ENCODE measurements at places on chromosomes 1 and 21.

DNA sequence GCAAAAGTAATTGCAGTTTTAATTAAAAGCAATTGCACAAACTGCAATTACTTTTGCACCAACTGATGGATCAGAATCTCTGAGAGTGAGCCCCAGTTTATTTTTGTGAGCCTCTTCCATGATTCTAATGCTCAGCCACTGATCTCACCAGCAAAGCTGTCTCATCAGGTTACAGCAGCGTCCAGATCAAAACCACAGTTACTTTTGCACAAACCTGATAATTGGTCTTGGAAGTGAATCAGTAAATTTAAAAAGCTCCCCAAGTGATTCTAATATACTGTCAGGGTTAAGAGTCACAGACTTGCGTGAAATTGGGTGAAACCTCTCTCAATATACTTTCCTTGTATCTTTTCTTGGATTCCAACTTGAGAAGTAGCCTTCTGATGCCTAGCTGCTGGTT, 13.5 kb upstream of the CR2 start:
- no peak for DNase-seq

- DNase-seq: no peak
These were observed 44.6 kb downstream of the TBCE start for GRCh38 chr1:235411489-235412486.

- no peak for DNase-seq
These were observed 7.2 kb downstream of the LGALS8 start for GRCh38 chr1:236530959-236531358.

GRCh38 chr21:15291621-15292266, 226.9 kb upstream of the NRIP1 start:
- no peak for DNase-seq

DNA sequence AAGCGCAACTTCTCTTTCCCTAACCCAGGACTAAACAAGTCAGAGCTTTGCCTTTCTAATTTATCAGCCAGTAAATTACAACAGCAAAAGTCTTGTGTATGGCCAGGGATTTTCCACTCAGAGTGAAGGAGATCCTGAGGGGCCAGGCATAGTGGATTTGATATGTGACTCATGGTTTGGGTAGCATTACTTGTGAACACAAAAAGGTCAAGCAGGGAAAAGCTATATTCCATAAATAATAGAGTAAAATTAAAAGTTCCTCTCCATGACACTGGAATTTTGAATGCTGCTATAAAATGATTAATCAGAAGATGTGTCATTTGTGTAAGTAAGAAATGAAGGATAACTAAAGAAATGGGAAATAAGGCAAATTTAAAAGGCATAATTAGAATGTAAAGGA, 284.8 kb downstream of the HLX start:
- no peak for DNase-seq

DNA sequence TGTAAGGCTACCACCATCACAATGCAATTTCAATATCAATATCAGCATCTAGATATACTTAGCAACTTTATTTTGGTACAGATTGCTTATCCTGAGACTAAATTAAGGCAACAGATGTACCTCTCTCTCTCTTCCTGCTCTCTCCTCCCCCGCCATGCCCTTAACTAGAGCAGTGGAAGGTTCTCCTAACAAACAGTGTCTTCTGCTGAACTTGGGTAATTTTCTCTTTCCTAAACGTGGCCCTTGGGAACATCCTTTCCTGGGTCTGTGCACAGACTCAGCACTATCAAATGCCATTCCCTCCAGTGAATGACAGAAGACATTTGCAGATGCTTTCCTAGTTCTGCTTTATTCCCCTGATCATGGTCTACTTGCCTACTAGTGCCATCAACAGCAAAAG, 85.6 kb upstream of the TTC39A start:
- no peak for DNase-seq

DNA sequence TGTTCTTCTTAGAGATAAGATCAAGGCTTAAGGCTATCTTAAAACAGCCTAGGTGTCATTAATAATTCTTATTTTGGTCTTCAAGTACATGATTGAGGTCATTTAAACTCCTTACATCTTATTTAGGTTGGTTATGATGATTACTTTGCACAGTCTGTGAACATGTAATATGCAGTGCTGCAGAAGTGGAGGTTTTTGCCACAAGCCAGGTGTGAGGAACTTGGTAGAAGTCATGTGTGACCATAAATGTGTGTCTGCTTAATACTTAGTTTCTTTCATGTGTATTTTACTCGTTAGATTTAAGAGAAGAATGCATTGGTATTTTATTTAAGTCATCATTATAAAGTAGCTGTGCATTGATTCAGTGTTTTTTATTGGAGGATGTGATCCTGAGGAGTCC, 10.1 kb downstream of the ATG4C start:
- no peak for DNase-seq

GRCh38 chr1:56255516-56256152, 323.7 kb downstream of the PLPP3 start:
- DNase-seq: peak; percentile 82

DNA sequence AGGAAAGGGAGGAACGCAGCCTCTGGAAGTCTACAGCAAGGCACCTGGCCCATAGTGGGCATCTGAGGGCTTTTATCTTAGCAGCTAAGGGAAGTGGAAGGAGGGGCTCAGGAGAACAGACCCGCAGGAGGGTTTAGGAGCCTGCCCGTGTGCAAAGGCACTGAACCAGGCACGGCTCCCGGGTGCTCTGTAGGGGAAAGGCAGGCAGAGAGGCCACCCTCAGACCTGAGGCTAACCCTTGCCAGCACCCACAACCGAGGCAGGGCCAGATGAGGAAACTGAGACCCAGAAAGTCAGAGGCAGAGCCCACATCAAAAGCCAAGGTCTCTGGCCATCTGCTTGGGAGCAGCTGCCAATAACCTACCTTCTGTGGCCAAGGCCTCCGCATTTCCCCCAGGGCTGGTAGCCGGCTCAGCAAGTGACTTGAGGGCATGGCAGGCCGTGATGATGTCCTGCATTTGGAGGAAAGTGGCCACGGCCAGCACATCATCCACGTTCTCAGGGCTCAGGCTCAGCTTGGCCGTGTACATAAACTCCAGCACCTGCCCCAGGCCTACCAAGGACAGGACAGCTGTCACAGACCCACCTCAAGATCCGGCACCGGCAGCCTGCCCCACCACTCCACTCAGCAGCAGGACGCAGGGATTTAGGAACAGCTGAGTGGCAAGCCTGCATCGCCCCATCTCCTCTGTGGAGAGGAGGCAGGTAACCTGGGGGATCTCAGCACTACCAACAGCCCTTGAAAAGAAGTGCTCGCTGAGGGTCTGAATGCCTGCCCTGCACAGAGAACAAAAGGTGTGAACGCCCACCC, 29.1 kb downstream of the ZBTB17 start:
- no peak for DNase-seq

DNA sequence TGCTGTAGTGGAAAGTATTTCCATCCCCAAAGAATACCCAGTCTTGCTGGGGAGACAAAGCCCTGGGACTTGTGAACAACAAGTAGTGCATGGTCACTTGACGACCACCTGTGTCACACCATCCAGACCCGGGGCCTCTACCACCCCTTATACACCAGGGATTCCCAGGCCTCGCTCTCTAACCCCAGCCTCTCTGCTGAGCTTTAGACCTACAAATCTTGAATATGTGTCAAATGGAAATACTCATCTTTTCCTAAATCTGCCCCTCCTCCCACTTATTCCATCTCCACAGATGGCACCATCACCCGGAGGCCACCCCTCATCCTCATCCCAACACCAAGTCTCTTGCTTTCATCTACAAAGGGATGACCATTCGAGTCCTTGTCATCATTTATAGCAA, 875 bp upstream of the RNASEL start:
- no peak for DNase-seq

- DNase-seq: no peak
These were observed 13.7 kb downstream of the SKI start for GRCh38 chr1:2241820-2242219.

- no peak for DNase-seq
These were observed 267.7 kb downstream of the AKT3 start for GRCh38 chr1:243582326-243582725.

GRCh38 chr21:42461881-42462877, 33.8 kb downstream of the RSPH1 start:
- DNase-seq: peak; percentile 37

GRCh38 chr1:204123376-204123775, 28.5 kb downstream of the ETNK2 start:
- no peak for DNase-seq

GRCh38 chr1:87007323-87007722, 92.9 kb downstream of the HS2ST1 start:
- no peak for DNase-seq

DNA sequence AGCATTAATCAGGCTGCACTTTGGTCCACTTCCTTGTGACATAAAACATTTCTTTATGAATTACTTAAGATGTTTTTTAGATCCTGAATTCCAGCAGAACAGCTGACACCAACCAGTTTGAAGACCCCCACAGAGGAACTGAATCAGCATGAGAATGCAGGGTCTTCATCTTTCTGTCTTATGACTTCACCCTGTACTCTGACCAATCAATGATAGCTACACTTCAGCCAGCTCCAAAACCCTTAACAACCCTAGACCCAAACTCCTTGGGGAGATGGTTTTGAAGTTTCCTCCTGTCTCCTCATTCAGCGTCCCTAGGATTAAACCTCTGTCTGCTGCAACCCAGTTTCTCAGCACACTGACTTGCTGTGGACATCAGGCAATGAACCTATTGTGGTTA, 175.0 kb downstream of the CTH start:
- DNase-seq: no peak

- DNase-seq: no peak
These were observed 2.3 kb downstream of the ADGRB2 start for GRCh38 chr1:31761883-31762282.

DNA sequence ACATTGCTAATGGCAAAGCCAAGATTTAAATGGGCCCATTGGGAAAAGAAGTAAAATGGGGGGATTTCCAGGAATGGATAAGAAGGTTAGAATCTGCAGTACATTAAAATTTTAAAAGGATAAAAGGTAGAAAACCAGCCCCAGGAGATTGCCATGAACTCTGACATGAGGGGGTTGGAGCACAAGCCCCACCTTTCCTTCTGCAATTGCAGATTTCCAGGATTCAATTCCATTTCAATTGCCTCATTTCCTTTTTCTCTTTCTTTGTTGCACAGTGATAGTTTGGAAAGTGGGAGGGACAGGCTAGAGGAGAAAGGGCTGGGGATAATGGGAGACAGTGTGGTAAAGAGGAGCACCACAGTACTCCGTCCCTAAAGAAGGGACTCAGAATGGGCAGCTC, 238.5 kb upstream of the RAB4A start:
- DNase-seq: no peak

DNA sequence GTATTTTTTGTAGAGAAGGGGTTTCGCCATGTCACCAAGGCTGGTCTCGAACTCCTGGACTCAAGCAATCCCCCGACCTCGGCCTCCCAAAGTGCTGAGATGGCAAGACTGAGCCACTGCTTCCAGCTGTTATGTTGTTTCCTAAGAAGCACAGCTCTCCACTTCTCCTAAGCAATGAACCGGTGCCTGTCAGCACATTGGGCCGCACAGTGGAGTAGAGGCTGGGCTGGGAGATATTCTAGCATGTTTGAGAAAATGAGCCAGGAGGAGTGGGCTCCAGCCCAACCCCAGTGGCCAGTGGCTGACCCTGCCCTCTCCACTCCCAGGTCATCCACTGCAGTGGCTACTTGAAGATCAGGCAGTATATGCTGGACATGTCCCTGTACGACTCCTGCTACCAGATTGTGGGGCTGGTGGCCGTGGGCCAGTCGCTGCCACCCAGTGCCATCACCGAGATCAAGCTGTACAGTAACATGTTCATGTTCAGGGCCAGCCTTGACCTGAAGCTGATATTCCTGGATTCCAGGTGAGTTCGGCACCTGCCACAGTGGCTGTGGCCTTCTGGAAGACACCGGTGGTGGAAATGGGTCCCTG, 27.0 kb downstream of the SIM2 start:
- DNase-seq: peak; percentile 19

DNA sequence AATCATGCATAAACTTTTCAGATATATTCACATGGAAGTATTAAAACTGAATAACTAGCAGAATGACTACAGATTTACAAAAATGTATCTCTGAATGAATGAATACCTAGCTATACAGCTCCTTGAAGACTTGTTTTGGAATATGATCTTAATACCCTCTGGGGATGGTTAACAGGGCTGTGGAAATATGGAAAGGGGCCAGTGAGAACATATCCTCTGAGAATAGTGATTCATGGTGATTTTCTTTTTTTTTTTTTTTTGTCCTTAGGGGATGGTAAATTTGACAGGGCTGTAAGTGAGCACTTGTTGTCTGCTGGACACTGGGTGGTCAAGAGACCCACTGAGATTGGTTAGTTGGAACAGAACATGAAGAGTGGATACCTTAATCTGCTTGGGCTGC, 80.7 kb upstream of the HP1BP3 start:
- DNase-seq: no peak

DNA sequence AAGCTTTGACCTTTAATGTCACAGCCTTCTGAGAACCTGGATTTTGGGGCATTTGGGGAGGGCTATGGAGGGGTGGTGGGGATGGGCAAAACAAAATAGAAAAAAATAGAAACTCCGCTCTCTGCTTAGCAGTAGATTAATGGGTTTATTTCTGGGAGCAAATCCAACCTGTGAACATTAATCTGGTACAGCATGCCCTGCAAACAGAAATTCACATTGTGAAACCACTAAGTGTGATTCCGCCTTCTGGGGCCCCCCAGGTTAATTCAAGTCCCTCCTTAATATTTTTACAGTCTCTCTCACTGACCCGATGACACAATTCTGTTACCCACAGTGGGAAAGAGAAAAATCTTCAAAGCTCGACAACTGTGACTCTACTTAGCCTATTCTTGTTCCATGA, 76.4 kb downstream of the TIAM1 start:
- no peak for DNase-seq

DNA sequence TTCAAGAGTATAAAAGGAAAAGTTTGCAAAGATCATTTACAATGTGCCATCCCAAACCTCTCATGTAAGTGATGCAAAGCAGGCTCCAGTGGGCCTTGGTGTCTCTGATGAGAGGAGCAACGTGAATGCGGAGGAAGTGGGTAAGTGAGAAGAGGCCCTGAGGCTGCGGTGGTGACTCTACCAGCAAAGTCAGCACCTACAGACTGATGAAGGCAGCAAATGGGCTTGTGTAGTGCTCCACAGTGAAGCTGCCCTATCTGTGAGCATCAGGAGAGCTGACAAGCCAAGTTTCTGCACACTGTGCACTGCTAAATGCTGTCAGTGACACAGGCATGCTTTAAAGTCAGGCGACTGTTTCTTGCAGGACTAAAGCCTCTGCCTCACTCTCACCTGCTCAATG, 15.6 kb upstream of the RAP1A start:
- DNase-seq: no peak

GRCh38 chr1:6570100-6570499, 9.7 kb upstream of the ZBTB48 start:
- DNase-seq: no peak

DNA sequence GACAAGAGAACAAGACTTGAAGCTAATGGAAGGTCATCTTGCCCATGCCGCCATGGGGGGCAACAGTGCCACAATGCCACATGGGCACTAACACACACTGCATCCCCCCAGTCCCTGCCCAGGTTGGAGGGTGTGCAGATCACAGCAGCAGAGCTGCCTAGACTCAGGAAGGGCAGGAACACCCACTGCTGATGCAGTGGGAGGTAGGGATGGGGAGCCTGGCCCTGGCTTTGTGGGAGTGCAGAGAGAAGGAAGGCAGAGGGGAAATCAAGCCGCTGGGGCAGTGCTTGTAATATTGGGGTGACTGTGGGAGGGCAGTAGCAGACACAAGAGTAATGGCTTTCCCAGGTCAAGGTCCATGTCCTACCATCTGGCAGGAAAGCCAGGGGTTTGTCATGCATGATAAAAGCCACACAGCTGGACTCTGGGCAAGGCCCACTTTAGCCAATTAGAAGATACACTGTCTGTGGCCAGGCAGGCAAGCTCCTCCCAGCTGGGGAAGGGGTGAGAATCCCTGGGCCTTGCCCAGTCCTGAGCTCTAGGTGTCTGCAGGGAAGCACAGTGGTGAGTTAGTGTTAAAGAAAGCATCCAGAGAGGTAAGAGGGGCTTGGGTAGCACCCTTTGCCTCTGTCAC, 25.4 kb upstream of the MEF2D start:
- no peak for DNase-seq

All from sciatic nerve (tissue), 2 donors.